ENCODE measurements at places on chromosomes 3 and 15. TPM values are rescaled to one million over a fixed set of nuclear protein-coding genes. Genes with fewer than 3 reads are reported as not detected.
A peak's percentile ranks its signal among the peaks of the same experiment; 100 is the strongest.

The PLA2G4E gene
- not detected for total RNA-seq

The CRYGS gene
- 4.3 TPM for total RNA-seq

The DUSP7 gene
- 24.2 TPM for total RNA-seq

The ADCY5 gene
- 2.2 TPM for total RNA-seq

The ZCWPW2 gene
- total RNA-seq = 0.30 TPM

The CLEC3B gene
- total RNA-seq = not detected

The CD86 gene
- total RNA-seq = not detected

The IL16 gene
- total RNA-seq = 0.05 TPM

GRCh38 chr3:123113889-123114450 lies 47.1 kb downstream of the PDIA5 start:
- no peak for DNase-seq

- no peak for DNase-seq
Observed at GRCh38 chr15:85150130-85150480, 168.4 kb downstream of the PDE8A start.

DNA sequence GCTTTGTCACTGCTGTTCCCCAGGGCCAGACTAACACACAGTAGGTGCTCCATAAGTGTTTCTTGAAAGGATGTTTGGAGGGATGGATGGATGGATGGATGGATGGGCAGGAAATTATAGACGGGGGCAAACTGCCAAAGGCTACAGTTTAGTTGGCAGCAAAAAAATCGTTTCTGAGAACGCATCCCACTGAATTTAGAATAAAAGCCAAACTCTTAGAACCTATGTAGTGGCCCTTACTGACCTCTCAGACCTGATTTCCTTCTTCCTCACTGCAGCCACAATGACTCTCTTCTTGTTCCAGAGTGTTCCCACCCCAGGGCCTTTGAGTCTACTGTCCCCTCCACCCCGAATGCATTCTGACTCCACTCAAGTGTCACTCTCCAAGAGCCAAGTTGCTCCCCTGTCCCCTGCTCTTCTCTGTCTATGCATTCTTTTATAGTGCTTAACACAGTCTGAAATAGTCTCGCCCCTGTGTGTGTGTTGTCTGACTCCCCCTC lies 5.2 kb upstream of the GATA2 start:
- DNase-seq = no peak

DNA sequence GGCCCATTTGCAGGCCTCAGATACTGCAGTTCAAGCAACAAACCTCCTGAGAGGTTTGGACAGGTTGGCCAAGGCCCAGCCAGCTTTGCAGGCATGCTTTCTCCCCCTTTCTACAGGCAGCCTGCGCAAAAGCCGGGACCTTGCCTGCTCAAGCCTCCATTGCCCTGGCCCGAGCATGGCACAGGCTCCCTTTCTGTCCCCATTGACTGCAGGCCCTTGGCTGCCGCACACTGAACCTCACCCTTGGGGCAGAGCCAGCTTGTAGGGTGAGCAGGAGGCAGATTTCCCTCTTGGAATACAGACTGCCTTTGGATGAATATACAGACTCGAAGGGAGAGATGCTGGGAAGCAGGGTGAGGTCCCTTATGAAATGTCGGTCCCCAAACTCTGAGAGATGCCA lies 461.7 kb upstream of the PROK2 start:
- no peak for DNase-seq

DNA sequence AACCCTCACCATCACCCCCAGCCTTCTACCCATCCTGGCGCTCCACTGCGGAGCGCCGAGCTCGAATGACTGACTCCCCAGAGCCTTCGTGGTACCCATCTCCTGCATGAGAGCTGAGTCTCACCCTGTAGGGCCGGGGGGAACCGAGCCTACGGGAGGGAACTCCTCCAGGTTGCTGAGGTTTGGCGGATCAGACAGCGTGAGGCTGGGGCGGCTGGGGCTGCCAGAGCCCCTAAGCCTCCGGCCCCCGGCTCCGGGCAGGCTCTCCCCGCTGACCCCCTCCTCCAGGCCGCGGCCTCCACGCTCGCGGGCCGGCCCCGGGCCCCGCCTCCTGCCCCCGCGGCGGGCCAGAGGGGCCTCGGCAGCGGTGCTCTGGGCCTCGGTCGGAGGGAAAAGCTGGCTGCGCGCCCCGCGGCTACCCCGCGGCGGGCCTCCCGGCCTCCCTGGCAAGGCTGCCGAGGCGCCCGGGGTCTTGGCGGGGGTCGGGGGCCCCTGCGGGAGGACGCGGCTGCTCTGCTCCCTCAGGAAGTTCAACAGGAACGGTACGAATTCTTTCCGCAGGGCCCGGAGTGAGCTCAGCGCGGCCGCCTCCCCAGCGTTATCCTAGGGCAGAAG lies 643 bp downstream of the CDAN1 start:
- DNase-seq = peak; percentile 20

DNA sequence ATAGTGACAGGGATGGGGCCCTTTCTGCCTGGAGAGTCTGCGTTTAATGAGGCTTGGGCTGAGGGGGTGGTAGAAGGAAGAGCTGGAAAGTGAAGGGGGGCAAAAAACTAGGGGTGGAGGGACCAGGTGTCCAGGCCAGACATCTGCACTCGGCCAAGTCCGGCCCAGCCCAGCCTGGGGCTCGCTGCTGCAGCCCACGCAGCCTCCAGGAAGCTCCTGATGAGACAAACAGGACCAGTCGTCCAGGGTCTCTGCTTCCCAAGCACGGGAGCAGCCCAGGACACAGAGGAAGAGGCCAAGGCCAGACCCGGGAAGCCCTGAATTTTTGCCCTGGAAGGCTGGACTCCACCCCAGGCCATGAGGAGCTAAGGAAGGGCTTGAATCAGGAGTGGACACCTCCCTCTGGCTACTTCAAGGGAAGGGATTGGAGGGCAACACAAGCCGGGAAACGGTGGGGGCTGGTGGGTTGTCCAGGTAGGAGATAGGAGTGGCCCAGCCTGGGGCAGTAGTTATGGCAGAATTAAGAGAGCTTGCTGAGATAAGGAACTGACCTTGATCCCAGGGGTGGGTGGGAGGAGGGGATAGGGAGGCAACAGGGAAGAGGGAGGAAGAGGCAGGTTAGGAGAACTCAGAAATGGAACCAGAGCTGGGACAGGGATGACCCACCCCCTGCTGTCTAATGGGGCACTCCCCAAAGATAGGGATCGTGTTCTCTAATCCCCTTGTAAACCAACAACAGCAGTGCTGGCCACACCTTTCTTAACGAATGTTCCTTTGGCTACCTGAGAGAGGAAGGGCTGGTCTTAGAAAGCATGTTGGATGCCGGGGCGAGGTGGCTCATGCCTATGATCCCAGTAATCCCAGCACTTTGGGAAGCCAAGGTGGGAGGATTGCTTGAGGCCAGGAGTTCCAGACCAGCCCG lies 89.5 kb downstream of the ANP32A start:
- no peak for DNase-seq

DNA sequence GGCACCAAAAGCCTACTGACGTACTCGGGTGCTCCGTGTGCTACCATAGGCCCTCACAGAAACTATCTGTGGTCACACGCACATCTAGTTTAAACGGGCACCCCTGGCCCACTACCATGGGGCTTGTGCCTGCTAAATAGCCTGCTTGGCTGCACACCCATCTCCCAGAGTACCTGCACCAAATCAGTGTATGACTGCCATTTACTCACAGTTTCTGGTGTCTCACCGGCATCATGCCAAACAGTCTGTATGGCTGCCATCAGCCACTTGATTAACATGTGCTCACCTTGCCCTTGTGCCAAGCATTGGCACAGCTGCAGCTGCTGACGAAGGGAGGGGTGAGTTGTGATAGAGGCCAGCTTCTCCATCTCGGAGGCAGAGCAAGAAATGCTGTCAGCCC lies 232.7 kb downstream of the IGSF11 start:
- no peak for DNase-seq

GRCh38 chr15:68862415-68862814 lies 41.7 kb upstream of the ANP32A start:
- DNase-seq = no peak

DNA sequence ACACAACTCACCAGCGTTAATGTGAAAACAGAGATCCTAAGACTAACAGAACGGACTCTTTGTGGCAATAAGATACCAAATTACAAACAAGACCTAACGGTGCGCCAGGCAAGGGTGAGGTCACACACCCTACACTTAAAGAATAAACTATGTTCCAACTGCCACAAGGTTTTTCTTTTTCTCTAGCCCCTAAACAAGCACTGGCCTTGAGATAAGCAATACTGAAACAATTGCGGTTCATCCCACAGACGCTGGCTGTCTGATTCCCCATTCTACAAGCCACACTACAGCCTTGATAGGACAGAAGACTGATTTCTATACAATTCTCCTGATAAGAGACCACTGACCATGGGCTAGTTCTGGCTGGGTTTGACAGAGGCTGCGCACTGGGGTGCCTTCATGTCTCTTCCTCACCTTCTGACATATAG lies 20.5 kb upstream of the LIMD1 start:
- DNase-seq = no peak

DNA sequence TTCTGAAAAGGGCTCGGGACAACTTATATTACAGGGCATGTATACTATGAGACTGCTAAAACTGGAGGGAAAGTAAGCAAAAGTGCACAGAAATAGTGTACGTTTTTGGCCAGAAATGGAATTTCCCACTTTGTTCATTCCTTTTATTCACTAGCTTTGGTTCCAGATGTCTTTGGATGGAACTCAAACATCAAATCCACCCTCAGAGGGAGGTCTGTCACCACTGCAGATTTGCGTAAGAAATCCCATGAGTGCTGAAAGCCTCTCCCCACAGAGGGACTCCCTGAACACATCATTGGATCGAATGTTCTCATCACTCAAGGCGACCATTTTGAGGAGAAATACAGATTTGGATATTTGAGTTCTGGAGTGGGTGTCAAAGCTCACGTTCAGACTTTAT lies 71.6 kb downstream of the FEM1B start:
- no peak for DNase-seq

- DNase-seq = no peak
Observed at GRCh38 chr3:69194431-69195165, 72.2 kb upstream of the LMOD3 start.

GRCh38 chr3:89488800-89489580 lies 381.6 kb downstream of the EPHA3 start:
- no peak for DNase-seq

GRCh38 chr3:46972396-46972795 lies 4.1 kb downstream of the CCDC12 start:
- DNase-seq = no peak

- peak; percentile 82 for DNase-seq
Observed at GRCh38 chr3:128497305-128498126, 4.5 kb upstream of the GATA2 start.

GRCh38 chr15:92930054-92930621 lies 30.0 kb downstream of the CHD2 start:
- DNase-seq = no peak

- no peak for DNase-seq
Observed at GRCh38 chr3:23607184-23607847, 198.4 kb upstream of the UBE2E1 start.

Data from neural crest cell (in vitro differentiated cells).